ENCODE measurements at places on chromosomes 7 and 10.
A peak's percentile ranks its signal among the peaks of the same experiment; 100 is the strongest.

DNA sequence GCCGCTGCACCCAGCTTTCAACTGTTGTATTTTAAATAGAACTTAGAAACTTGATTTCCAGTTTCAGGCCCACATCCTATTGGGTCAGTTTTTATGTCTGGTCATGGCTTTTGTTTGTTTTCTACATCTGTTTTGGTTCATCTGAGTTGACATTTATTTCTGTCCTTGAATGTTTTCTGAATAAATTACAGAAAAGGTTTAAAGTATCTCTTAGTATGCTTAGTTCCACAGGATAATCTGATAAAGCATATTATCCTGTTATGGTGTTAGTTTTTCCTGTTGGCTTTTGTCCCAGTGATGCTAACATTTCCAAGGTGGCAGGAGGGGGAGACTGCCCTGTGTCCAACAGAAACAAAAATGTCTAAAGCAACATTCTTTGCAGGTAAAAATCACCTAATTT lies 733.2 kb downstream of the INHBA start:
- DNase-seq, result no peak

DNA sequence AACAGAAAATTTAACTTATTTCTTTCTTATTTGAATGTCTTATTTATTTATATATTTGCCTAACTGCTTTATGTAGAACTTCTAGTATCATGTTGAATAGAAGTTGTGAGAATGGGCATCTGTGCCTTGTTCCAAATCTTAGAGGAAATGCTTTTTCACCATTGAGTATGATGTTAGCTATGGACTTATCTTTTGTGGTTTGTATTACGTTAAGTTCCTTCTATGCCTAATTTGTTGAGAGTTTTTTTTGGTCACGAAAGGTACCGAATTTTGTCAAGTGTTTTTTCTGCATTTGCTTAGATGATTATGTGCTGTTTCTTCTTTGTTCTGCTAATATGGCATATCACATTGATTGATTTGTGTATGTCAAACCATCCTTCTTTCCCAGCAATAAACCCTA lies 161.0 kb upstream of the TRIM24 start:
- DNase-seq, result no peak

- DNase-seq, result no peak
These were observed 16.2 kb upstream of the MACC1 start for GRCh38 chr7:20233362-20233761.

DNA sequence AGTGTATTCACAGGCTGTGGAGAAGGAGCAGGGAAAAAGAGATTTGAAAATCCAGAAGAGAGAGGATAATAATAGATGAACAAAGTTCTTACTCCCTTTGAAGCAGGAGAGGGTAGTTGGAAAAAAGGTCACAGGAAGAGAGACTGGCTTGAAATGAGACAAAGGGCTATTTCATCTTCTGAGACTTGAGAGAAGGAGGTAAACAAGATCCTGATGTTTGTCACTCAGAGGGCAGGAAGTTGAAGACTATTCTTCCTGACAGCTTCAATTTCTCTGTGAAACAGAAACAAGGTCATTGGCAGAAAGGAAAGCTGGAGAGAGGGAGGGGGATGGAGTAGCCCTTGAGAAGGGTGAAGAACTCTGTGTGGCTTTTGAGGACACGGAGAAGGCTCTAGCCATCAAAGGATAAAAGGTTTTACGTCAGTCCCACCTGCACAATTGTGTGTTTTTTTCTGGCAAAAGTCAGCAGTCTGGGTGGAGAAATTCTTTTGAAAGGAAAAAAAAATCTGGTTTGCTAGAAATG lies 216.1 kb upstream of the STEAP4 start:
- no peak for DNase-seq

DNA sequence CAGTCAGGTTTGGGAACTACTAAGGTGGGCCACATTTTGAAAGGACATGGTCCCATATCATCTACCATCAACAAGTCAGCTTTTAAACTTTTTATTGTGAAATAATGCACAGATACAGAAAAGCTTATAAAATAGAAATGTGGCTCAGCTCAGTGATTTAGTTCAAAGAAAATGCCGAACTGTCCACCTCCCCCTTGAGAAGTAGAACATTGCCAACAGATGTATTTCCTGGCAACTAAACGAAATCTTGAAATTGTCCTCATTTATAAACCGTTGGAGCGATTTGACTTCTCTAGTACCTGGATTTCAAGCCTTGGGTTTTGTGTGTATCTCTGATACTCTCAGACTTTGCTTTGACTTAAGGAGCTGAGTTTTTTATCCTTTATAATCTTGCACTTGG lies 32.7 kb upstream of the SMNDC1 start:
- no peak for DNase-seq

GRCh38 chr7:150398965-150399320 lies 19.8 kb downstream of the ZNF775 start:
- DNase-seq, result no peak

GRCh38 chr10:49550563-49550962 lies 11.6 kb upstream of the ERCC6 start:
- DNase-seq, result no peak

DNA sequence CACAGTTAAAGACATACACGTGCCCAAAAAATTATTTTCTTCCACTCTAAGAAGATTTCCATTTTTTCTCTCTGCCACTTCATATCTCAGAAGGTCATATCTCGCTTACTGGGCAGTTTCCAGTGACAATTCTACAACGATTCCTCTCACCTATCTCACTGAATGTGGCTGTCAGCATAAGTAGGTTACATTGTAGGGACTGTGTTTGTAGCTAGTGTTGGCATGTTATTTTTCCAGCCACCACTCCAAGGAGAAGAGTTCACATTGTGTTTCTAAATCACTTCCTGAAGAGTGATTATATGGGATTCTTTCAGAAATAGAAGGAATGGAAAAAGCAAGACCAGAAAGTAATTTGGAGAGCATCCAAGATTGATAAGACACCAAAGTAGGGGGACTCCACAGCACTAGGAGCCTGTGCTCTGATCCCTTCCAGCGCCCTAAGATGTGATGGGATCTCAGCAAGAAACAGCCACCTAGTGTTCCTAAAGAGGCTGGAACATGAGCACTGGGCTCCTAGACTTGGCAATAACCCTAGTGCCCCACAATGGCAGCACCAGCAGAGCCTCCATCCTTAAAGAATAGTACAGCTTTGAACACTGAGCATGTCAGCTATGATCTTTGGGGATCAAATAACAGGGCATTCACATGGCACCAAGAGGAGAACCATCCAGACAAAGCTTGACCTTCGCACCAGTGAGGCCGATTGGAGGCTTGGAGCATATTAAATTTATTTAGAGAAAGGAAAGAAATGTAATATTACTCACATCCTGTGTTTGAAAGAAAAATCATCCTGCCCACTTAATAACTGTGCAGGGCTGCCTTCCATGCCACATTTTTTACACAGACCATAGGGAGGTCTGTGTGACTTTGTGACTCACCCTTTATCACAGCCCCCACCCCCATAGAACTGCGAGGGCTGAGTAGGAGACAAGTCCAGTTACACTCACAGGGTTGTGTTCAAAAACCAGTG lies 51.8 kb downstream of the CAV1 start:
- DNase-seq, result no peak

DNA sequence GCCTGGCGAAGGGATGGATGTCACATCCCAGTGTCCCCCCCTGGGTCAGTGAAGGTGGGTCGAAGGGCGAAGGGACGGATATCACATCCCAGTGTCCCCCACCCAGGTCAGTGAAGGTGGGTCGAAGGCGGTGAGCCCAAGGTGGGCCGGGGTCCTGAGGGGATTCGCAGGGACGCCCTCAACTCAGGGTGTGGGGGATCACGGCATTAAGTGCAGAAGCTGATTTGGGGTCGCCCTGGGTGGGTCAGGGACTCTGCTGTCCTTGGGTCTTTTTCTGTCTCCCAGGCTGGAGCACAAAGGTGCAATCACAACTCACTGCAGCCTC lies 21.9 kb downstream of the ADAP1 start:
- no peak for DNase-seq

GRCh38 chr7:150357771-150358427 lies 10.7 kb upstream of the REPIN1 start:
- DNase-seq, result peak; percentile 61

- no peak for DNase-seq
These were observed 26.7 kb upstream of the MKI67 start for GRCh38 chr10:128152741-128153580.

GRCh38 chr10:114862456-114862855 lies 40.9 kb downstream of the FHIP2A start:
- DNase-seq, result no peak

GRCh38 chr10:34121781-34122622 lies 693.1 kb downstream of the PARD3 start:
- no peak for DNase-seq

DNA sequence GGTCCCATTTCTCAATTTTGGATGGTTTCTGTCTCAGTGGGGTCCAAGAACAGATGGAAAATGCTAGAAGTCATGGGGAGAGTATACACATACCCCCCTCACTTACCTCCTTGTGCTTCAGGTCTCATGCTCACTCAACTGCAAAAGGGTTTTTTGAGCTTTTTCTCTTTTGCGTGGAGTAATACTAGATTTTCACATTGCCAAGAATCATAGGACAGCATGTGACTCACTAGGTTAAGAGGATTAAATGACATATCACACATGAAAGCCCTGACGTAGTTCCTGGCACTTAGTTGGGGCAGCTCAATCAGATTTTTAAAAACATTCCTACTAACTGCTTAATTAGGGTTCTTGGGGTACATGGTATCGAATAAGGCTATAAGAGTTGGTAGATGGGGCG lies 4.5 kb downstream of the PI4K2A start:
- no peak for DNase-seq

DNA sequence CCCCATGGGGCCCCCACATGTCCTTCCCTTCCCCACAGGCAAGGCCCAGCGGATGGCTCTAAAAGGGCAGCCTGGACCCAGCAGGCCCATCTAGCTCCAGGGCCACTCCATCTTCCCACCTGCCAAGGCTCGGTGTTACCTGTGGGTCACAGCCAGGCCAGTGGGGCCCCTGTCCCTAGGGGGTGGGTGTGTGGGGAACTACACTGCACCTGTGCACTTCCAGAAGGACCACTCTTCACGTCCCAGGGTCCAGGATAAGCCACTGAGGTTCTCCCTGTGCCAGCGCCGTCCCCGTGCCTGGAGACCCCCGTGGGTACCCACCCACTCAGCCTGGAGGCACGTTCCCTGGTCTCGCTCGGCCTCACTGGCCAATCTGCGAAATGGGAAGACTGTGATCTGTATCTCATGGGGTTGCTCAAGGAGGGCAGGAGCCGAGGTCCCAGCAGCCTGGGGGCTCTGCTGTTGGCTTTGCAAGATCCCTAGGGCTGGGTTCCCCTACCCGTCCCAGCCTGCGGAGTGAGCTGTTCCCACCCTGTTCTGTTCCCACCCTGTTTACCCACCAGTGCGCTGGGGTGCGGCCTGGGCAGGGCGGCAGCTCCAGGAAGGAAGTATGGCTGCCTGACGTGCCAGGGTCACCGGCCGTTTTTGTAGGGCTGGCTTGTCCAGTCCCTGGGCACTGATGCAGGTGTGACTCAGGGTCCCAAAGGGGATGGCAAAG lies 4.6 kb downstream of the PWWP2B start:
- DNase-seq, result no peak

DNA sequence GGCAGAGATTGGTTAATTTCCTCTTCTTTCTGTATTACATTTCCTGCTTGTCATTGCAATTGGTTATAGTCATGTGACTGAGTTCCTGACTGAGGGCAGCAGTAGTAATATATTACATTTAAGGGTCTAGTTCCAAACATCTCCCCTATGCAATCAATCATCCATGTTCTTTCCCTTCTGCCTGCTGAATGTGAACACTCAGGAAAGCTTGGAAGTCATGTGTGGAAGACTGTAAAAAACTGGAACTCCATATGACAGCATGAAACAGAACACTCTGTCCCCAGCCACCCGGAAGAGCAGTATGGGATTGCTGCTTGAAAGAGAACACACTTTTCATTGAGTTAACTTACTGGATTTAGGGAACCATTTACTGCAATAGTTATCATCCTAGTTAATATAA lies 459.7 kb upstream of the SEMA3A start:
- DNase-seq, result no peak

GRCh38 chr7:89760690-89761089 lies 393.6 kb upstream of the STEAP1 start:
- DNase-seq, result no peak

GRCh38 chr10:38025283-38025682 lies 14.8 kb downstream of the ZNF33A start:
- DNase-seq, result no peak

DNA sequence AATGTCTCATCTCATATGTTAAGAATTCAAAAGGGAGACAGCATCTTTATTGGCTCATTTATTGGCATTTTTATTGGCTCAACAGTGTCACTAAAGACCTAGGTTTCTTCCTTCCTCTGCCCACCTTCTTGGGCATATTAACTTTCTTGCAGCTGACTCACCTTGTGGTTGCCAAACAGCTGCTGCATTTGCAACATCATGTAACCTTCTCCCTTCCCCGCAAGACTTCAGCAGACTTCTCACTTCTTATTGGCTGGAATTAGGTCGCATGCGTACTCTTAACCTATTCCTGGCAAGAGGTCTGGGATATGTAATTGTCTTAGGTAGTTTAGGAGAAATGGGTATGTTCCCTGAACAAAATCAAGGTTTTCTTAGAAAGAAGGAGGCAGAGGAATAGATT lies 263.2 kb downstream of the POU6F2 start:
- no peak for DNase-seq
